ENCODE measurements at places on chromosomes 1 and 21. TPM values are rescaled to one million over a fixed set of nuclear protein-coding genes. Genes with fewer than 3 reads are reported as not detected.

DNA sequence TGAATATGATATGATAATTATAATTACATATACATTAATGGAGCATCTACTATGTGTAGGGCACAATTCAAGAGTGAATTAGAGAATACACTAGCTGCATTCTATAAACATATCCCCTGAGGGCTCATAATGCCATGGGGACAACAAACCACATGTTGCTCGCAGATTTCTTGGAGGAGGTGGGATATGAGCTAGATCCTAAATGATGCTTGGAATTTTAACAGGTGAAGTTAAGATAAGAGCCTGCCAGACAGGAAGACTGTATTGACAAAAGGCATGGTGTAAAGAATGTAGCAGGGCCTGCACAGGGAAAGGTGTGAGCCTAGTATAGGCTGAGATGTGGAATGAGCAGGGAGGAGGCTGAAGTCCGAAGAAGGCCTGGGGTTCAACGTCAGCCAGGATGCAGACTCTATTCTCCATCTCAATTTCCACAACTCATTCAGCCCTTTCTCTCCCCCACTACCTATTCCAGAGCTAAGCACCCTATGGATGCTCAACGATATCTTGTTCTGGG, 120.2 kb downstream of the ELAVL4 start:
- no peak for DNase-seq

DNA sequence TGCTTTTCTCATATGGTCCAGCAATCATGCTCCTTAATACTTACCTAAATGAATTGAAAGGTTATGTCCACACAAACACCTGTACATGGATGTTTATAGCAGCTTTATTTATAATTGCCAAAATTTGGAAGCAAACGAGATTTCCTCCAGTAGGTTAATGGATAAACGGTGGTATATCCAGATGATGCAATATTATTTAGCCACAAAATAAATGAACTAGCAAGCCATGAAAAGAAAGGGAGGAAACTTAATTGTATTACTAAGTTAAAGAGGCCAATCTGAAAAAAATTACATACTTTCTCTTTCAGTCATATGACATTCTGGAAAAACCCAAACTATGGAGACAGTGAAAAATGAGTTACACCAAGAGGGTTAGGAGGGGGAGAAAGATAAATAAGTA, 76.3 kb upstream of the LRRC7 start:
- no peak for DNase-seq

DNA sequence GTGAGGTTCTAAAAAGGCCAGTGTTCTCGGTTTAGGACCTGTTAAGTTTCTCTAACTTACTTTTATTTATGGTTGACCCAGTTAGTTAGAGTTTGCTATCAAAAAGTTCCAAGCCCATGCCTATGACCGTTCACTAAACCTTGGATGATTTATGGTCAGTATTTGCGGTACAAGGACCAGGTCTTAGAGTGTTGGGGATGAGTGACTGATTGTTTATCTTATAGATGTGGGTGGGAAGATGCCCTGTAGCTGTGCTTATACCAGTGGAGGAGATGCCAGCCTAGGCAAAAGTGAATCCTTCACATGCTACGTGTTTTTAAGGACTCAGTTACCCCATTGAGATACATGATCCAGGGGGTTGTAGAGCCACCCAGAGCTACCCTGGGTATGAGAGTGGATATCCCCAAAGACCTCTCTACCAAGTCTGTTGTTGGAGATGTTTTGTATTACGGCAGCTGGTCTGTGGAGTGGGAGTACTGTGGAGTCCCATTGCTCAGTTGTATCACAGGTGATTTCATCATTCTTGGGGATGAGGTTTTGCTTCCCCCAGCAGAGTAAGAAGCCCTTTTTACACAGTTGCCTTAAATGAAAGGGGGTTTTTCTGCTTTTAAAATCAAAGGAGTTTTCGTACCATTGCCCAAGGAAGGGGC, 2.1 kb downstream of the SLC22A15 start:
- DNase-seq = no peak

DNA sequence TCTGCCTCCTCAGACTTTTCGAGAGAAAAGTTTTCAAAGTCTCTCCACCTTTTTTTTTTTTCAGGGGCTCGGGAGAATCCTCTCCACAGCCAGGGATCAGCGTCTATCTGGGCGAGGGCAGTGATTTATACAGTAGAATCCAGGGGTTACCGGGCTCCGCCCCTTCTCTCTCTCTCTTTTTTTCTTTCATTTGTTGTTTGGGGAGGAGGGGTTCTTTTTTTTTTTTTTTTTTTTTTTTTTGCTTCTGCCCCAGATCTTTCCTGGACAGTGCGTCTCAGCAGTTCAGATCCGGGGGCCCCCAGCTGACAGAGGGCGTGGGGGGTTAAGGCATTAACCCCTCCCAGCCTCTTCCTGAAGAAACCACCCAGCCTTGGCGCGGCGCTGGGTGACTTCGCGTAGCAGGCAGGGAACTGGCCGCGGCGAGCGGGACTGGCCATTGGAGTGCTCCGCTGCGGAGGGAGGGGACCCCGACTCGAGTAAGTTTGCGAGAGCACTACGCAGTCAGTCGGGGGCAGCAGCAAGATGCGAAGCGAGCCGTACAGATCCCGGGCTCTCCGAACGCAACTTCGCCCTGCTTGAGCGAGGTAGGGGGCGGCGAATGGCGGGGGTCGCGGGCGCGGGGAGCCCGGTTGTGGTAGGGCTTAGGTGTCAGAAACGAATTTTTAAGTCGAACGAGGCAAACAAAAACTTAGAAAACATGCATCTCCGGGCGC, at the start of gene S1PR1:
TSS of gene S1PR1 (plus strand) at position 504 of the 713 bp plus-strand sequence. CDS start 1,966 bp downstream, outside the sequence.
- peak; percentile 55 for DNase-seq

DNA sequence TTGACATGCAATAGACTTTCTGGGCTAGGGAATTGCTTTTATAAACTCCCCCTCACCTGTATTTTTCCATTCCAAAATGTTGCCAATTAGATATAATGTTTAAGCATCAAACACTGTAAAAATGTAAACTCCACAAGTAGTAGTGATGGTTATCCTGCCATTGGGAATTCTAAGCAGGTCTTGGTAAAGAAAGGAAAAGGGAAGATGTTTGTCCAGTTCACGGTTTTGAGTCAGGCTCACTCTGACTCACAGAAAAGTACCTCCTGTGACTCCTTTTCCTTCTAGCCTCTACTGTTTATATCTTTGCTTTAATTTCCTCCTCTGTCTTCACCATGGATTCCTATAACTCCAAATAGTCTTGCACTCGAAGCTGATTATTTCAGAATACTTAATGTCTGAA, 19.0 kb upstream of the PTPN14 start:
- peak; percentile 63 for DNase-seq

DNA sequence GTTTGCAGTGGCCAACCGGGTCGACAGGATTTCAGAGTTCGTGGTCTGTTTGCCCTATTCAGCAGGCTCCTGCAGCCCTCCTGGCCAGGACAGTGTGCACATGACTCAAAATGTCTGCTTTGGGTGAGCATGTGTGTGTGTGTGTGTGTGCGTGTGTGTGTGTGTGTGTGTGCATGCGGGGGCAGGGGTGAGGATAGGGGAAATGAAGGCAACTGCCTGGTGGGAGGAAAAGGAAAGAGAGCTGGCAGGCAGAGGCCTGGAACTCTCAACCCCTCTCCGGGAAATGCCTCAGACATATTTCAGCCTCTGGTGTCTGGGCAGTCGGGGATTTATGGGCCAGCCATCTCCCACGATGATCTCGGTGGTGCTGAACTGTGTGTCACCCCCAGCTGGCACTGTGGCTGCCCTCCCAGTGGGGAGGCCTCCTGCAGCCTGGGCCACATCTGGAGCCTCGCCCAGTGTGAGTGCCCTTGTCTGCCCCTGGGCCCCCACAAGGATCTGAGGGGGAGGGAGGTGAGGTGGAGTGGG, 15.2 kb downstream of the CDCP2 start:
- peak; percentile 40 for DNase-seq

GRCh38 chr1:111290630-111291029, at the start of gene CHIA:
Gene CHIA, plus strand, starts transcription at chr1:111290851. Its CDS starts 19,617 bp downstream, at chr1:111310468.
- DNase-seq = peak; percentile 59

GRCh38 chr1:76577525-76578185, 289.6 kb upstream of the ST6GALNAC5 start:
- DNase-seq = no peak

DNA sequence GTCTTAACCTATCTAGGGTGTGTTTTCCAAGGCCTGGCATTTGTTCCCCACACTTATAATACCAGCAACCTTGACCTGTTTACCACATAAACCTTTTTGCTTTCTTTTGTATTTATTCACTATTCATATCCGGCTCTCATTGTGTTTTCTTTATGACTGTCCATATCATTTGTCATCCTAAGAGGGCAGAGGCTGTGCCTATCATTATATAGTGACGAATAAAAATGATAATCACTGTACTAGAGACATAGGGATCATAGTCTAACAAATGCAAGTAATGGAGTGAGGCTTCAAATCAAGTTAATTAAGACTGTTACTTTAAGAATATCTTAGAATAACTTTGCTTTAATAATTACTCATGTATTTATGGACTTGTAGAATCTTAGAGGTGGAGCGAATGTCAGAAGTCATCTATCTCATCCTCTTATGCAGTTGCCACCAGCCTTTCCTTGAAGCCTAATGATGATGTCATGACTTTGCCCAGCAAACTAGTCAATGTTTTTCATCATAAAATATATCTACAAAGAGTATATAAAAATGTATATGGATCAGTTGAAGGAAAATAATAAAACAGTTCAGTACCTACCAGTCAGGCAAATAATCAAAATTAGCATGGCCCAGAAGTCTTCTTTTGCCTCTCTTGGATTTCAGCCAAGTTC, 4.7 kb upstream of the ETV3 start:
- peak; percentile 18 for DNase-seq

DNA sequence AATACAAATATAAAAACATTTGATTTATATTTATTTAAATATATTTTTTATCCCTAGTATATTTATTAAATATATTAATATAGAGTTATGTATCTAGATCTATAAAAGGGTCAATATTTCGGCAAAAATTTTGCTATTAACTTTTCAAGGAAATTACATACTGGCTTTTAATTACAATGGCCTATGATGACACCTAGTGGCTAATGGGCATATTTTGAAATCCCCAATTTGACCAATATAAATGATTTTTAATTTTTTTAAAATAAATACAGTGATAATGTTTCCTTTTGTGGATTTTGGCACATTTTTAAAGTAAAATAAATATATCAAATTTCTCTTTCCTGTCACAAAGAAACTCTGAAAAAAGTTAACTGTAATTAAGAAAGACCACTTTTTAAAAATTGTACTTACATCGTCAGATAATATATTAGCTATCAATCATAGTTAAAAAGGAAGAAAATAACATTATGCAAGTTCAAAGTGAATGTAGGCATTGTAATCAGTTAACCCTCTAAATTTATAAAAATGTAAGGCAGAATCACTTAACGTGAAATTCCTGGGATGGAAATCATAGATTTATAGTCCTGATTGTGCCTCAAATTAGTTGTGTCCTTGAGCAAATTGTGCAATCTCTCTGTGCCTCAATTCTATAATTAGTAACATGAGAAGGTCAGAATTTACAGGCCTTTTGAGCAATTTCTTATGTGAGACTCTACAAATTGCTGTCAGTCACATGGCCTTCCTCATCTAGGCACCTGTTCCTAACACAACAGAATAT, 25.6 kb upstream of the RGS13 start:
- DNase-seq = peak; percentile 43

DNA sequence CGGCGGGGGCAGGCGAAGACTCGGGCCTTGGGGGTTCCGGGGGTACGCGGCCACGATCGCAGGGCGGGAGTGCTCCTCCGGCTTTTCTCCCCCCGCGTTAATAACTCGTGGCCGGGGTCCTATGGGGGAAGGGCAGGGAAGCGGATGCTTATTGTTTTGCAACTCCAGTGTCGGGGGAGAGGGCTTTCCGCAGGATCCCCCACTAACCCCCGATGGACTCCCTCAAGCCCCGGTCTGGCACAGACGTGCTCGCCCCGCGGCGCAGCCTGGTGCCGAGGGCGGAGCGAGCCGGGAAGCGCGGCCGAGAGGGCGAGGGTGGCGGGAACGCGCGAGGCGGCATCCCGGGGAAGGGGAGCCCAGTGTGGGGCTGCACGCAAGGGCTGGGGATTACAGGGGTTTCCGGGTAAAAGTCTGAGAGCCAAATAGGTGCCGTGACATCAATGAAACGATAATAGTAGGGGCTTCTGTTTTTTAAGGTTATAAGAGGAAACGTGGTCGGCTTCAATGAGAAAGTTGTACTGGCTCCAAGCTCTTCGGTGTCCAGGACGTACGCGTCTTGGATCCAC, 772 bp downstream of the UCK2 start:
- DNase-seq = peak; percentile 62

GRCh38 chr1:10631811-10632593, 157.3 kb downstream of the PEX14 start:
- DNase-seq = no peak

DNA sequence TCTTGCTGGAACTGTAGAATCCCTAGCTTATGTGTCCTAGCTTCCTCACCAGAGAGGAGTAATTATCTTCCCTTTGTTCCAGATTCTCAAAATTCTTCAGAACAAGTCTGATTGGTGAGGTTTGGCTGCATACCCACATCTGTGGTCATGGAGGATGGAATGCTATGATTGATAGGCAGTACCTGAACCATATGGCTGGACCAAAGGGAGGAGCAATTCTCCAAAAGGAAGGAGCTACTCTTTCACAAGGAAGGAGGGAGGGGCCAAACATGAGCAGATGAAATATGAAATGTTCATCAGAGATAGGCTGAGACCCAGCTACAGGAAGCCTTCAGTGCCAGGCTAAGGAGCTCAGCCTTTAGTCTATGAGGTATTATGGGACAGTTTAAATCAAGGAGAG, 5.0 kb upstream of the RNF19B start:
- DNase-seq = peak; percentile 34

DNA sequence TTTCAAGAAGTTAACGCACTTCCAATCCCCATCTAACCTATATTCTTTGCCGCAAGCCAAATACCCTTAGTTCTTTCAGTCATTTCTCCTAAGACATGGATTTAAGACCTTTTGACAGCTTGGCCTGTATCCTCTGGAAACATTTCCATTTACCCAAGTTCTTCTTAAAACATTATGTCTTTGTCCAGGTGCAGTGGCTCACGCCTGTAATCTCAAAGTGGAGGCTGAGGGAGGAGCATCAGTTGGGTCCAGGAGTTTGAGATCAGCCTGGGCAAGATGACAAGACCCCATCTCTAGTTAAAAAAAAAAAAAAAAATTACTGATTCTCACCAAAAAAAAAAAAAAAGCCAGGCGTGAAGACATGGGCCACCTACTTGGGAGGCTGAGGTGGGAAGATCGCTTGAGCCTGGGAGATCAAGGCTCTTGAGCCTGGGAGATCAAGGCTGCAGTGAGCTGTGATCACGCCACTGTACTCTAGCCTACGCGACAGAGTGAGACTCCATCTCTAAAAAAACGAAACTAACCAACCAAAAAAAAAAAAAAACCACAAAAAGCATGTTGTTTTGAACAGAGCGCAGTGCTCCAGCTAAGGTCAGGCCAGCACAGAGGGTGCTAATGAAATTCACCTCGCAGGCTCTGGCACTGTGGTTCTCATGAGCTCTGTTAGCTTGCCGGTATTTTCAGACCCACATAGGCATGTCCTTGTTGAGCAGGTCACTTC, 36.0 kb downstream of the NUAK2 start:
- DNase-seq = no peak

The C1QB gene
- not detected for total RNA-seq

The VANGL2 gene
- total RNA-seq = under 0.01 TPM

The LMO4 gene
- total RNA-seq = 15.8 TPM

The LRIG2 gene
- 7.6 TPM for total RNA-seq

The SH3BGR gene
- 2.1 TPM for total RNA-seq

Measured in LHCN-M2 (cell line).